Substantia nigra (tissue), 51 donors: ENCODE measurements at places on chromosomes 2 and 18.

GRCh38 chr2:162430323-162430722 is 86.4 kb downstream of the GCA start:
- no peak for DNase-seq

GRCh38 chr2:39516347-39517101 is 79.4 kb upstream of the MAP4K3 start:
- DNase-seq = no peak

GRCh38 chr2:55152475-55153412 is 79.3 kb downstream of the CLHC1 start:
- no peak for DNase-seq

DNA sequence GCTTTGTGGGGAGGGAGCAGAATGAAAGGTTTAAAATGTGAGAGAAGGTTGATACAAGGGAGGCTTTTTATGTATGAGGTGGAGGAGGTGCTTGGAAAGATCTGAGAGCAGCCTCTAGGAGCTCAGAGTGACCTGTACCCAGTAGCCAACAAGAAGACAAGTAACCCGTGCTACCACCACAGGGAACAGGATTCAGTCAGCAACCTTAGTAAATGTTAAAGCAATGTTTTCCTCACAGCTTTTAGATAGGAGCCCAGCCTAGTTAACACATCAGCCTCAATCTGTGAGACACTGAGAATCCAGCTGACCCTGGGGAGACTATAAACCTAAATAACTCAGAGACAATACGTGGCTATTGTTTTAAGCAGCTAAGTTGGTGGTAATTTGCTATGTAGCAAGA is 194.9 kb upstream of the NT5C1B start:
- no peak for DNase-seq

DNA sequence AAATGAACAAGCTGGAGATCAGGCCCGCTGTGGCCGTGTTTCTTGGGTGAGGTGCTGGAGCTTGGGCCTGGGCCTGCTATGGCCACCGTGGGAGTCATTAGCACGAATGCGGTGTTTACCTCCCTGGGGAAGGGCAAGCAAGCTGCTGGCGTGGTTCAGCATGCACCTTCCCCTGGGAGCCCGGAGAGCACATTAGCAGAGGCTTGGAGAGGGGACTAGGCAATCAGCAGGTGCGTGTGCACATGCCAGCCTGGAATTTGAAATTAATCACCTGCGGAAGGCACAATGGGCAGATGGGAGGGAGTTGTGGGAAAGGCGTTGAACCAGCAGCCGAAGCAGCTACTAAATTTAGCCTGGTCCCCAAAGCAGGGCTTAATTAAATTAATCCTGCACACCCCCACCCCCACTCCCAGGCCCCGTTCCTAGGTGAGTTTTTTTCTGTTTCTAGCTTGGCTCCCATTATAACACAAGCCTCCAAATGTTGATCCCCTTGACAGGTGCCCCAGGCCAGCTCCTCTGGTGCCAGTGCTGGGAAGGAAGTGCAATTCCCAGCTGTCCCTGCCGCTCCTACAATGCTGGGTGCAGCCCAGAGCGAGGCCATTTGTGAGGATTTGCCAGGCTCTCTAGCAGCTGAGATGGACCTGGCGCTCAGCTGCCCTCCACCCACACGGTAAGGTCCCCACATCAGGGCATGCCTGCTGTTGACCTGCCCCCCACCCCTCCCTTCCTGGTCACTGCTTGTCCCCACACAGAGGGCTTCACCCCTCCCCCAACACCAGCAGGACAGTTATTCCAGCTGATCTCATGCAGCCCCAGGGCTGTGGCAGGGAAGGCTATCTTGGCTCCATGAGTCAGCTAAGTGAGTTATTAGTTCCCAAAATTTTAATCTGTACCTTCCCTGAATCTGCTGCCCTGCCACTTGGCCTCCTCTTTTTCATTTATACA is 115.0 kb downstream of the ZBTB7C start:
- DNase-seq = no peak

DNA sequence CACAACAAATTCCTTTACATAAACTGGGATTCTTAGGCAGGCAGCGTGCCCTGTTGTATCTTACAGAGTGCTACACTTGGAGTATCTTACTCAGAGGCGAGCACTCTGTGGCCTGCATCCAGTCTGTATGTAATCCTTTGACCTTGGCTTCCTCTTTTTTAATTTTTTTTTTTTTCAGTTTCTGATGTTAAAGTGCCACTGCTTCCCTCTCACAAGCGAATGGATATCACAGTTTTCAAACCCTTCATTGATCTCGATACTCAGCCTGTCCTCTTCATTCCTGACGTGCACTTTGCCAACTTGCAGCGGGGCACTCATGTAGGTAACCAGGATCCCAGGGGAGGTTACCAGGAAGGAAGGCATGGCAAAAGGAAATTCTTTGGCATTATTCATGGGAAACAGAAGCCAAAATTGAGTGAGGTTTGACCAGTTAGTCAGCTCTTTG is 40.4 kb downstream of the GRHL1 start:
- DNase-seq = no peak

- no peak for DNase-seq
Measured at GRCh38 chr18:36745219-36745975, 83.4 kb downstream of the TPGS2 start.

DNA sequence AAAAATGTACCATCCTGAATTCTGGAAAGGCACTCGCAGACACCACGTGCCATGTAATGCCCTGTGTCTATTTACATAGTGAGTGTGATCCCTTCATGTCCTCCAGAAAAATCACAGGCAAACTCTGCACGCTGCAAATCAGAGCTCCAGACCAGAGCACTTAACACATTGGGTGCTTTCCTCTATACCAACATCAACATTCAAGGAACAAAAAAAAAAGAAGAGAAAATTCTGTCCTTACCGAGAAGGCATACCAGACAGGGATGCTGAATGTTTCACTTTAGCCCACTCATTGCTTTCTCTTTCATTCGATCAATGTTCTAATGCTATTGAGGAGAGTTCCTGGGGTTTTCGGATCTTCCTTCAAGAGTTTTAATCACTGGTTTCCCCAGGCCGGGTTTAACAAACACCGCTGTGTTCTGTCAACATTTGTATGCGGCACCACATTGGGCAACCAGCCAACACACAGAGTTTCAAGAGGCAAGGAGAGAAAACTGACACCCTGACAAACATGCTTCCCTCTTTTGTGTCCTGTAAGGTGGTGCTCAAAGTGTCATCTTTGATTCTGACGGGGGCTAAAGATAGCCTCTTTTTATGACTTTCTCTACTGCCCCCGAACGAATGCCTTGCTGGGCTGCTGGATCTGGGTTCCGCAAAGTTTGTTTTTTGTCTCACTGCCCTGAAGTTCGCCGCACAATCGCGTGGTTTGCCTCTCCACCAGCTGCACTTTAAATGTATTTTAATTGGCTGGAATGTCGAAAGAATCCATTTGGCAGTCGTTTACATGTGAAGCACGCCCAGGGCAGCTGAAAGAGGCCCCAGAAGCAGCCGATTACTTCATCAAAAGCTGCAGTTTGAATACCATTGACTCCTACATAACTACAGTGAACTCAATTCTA is 106.4 kb upstream of the NCKAP5 start:
- peak; percentile 80 for DNase-seq

DNA sequence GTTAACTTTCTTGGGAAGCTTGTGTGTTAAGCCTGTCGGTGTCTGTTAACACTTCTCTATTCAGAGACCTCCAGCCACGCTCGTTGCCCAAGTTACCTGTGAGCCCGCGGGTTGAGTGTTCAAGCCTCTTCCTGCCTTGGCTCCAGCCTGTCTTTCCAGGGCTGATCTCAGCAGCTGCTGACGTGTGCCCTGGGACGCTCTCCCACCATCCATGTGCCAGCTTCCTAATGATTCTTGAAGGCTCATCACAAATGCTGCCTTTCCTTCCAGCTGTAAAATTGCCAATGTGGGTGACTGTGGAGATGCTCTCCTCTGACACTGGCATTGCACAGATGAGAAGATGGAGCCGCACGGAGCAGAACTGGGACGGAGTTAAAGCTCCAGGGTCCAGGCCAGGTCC is 6.1 kb downstream of the RNF144A start:
- DNase-seq = no peak

GRCh38 chr18:45792506-45793263 is 32.8 kb upstream of the SIGLEC15 start:
- DNase-seq = no peak

DNA sequence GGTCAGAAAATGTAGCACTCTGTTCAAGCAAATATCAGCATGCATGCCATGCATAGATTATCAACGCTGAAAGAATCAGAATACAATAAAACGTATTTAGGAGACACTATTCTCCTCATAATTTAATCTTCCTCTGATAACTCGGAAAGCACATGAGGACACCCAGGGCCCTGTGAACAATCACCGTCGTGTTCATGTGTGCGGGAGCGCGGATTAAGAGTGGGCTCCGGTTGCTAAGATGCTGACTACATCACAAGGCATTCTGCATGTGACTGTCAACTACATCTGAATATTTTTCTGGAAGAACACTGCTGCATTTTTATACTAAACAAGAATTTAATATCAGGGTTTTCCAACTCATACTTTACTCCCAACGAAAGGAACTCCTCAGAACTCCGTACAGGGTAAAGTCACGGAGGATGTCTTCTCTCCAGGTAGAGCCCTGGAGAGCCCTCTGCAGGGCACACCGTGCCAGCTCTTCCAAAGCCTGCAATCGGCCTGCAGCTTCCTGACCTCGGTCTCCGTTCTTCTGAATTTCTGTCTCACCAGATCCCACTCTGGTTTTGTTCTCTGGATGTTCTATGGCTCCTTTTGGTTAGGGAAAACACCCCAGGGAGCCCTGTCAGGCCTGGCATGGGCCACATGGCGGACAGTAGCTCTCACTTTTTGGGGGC is 59.6 kb downstream of the ZNF516 start:
- DNase-seq = no peak

DNA sequence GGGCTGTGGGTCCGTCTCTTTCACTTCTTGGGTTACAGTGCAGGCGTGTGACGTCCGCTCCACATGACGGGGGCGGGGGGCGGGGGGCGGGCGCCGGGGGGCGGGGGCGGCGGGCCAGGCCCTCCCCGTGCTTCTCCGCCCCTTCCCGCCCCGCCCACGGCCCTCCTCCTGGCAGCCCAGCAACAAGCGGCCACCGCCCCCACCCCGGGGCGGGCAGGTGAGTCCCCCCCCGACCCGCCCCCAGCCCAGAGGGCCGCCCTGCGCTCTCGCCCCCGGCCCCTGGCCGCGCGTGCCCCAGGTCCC is 3.6 kb downstream of the ZNF516 start:
- peak; percentile 49 for DNase-seq

GRCh38 chr2:228048838-228049490 is 132.5 kb downstream of the SPHKAP start:
- no peak for DNase-seq

DNA sequence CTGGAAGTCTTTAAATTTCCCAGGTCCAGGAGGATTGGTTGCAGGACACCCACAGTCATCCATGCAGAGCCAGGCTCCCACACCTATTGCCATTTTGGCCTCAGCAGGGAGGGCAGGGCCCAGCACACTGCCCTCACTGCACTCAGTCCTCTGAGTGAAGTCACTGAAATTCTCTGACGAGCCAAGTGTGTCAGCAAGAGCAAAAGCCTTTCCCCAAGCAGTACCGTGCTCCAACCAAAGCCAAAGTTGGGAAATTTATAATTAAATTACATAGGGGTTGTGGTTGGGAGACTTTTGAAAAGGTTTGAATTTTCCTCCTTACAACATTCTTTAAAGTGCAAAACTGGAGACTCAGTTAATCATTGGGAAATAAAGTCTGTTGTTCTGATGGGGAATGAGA is 98.5 kb upstream of the CD226 start:
- DNase-seq = no peak

- no peak for DNase-seq
Measured at GRCh38 chr18:49167084-49167483, 216.3 kb upstream of the SMAD7 start.

- DNase-seq = no peak
Measured at GRCh38 chr18:24814521-24814920, 354.1 kb downstream of the HRH4 start.

DNA sequence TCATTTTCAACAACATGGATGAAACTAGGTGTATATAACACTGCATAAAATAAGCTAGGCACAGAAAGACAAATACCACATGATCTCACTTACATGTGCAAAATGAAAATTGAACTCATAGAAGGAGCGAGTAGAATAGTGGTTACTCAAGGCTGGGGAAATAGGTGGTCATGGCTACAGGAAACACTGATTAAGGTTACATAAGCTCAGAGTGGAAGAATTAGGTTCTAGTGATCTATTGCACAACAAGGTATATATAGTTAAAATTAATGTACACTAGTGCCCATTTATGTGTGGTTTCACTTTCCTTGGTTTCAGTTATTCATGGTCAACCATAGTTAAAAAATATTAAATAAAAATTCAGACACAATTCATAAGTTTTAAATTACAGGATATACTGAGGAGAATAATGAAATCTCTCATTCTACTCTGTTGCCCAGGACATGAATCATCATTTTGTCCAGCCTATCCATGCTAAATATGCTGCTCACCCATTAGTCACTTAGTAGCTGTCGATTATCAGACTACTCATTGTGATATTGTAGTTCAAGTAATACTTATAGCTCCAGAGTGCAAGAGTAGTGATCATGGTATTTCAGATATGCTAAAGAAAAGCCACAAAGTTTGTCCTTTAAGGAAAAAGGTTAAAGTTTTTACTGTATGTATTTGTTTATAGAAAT is 1530.9 kb upstream of the LRRTM1 start:
- DNase-seq = no peak

DNA sequence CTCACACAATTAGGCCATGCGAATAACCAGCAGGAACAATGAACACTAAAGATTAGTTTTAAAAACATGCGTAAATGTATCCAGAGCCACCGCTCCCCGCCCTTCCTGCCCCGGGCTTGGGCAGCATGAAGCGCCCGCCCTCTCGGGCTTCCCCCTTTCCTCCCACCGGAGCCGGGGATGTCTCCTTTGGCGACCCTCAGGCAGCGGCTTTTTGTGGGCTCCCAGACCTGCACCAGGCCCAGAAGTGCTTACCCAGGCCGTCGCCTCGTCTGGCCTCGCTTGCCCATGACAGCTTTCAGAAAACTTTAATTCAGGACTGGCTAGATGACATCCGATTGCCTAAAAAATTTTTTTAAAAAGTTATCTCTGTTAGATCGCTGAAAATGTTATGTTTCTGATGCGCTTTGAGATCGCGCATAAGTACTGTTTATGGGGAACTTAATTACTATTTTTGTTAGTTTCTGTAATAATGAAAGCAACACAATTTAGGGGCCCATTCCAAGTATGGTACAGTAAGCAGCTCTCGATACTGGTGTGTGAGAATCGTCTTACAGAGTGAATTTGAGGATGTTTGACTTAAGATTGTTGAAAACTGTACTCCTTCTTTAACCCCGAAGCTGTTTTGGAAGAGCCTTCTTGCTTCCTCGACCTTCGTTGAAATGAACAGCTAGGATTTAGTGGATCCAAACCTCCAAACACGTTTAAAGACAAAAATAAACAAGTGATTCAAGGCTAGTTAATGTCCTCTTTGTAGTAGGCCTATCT is 1.1 kb downstream of the MAP3K20 start:
- DNase-seq = no peak

DNA sequence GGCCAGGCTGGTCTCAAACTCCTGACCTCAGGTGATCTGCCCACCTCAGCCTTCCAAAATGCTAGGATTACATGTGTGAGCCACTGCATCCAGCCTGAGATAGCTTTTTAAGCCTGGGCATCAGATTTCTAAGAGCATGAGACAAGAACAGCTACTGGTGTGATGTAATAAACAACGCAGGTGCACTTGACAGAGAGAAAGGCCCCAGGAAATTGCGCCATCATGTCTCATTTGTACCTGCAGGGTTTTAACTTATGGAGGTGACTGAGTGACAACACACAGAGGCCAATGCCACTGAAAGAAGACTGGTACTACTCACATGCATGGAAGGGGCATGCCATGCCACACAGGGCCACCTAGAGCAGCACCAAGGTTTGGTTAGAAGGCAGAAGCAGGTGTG is 209.4 kb downstream of the SP3 start:
- DNase-seq = no peak

- DNase-seq = no peak
Measured at GRCh38 chr18:11279461-11279860, 130.1 kb upstream of the PIEZO2 start.
